ENCODE measurements at places on chromosomes 3 and 15.

GRCh38 chr3:13879946-13880810, at the start of gene WNT7A:
Gene WNT7A (minus strand): TSS chr3:13880071. CDS start chr3:13879816, 255 bp downstream.
- DNase-seq: peak; percentile 51

DNA sequence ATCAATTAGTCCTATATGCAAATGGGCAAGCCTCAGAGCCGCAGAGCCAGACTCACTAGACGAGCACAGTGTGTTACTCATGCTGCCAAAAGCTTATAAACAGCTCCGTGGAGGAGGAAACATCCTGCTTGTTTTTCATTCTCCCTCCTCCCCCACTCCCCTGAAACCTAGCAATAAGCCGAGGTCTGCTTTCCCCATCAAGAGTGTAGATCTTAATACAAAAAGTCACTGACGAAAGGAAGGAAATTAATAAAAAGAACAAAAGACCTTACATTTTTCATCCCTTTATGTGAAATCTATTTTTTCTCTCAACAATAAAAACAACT, 88.5 kb downstream of the XXYLT1 start:
- DNase-seq: no peak

DNA sequence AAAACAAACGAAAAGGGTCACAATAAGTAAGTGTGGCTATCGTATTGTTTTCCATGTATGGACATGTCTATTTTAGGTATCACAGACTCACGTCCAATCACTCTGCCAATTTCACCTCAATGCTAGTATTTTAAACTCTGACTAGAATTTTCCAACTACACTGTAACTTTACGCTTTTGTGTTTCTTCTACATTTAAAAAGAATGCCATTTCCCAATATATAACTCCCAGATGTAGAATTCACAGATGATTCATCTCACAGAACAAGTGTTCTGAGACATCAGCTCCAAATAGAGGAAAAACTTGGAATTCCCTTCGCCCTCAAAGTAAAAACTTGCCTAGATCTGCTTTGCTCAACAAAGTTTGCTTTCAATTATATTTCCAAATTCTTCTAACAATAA, 14.2 kb downstream of the LRIG1 start:
- no peak for DNase-seq

- DNase-seq: no peak
These were observed 87.2 kb upstream of the SLC4A7 start for GRCh38 chr3:27571345-27571744.

GRCh38 chr3:122508135-122508914, 6.4 kb downstream of the KPNA1 start:
- no peak for DNase-seq

- DNase-seq: no peak
These were observed at the start of gene EOMES for GRCh38 chr3:27721717-27722564. Gene EOMES (minus strand): TSS chr3:27722323. CDS start chr3:27722294, 29 bp downstream.

GRCh38 chr15:68717951-68718350, 102.7 kb downstream of the ANP32A start:
- DNase-seq: no peak

DNA sequence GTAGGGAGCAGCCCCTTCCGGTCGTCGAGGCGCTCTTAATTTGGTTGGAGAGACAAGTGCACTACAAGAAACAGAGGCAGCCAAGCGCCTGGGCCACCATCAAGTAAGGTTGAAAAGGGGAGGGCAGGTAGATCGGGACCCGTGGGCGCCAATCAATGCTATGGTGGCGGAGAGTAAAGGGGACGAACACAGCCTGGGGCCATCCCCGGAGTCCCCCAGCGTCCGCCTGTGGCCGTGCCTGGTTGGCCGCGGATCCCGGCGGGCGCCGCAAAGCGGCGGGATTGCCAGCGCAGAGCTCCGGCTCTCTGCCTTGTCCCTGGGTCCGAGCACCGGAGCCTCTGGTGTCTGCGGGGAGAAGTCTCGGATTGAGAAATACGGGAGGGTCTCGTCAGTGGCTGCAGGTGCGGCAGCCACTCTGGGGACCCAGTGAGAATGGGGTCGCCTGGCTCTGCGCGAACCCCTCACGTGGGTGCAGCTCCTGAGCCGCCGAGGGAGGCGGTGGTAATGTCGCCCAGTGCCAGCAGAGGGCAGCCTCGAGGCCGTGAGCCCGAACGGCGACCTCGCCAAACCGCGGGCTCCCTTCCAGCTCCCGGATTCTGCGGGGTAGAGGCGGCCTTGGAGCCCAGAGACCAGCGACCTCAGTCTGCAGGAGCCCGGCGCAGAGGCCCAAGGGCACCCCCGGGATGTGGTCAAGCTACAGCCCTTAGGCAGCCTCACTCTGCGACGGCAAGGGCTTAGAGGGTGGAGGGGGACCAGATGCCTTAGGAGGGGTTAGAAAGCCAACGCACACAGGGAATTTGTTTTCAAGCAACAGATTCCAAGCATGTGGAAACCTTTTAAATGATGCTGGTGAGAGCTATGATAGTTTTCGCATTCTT, 10.8 kb downstream of the FOXL2 start:
- no peak for DNase-seq

DNA sequence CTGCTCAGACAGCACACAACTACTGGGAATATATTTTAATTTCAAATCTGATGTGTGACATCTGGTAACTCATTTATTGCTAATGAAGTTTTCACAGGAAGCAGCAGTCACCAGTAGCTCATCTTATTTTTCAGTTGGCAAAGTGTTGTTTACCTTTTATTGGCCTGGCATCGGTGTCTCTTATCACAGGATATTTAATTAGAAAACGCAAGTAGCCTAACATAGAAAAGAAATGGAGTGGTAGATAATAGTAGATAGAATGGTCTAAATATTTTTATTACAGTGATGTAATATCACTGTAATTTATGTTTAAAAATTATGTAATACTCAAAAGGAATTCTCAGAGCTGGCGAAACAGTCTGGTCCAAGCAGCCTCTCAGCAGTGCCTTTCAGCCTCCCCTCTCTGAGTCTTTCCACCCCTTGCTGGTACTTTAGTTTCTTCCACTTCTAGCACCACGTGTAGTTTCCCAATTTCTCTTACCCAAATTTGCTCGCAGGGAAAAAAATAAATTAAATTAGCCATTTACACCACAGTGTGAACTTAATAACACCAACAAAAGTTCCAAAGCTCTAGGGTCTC, 31.9 kb downstream of the AGTR1 start:
- DNase-seq: no peak

- no peak for DNase-seq
These were observed 90.8 kb downstream of the MCTP2 start for GRCh38 chr15:94322141-94322540.

GRCh38 chr15:88913850-88914169, 631 bp upstream of the MFGE8 start:
- DNase-seq: no peak

DNA sequence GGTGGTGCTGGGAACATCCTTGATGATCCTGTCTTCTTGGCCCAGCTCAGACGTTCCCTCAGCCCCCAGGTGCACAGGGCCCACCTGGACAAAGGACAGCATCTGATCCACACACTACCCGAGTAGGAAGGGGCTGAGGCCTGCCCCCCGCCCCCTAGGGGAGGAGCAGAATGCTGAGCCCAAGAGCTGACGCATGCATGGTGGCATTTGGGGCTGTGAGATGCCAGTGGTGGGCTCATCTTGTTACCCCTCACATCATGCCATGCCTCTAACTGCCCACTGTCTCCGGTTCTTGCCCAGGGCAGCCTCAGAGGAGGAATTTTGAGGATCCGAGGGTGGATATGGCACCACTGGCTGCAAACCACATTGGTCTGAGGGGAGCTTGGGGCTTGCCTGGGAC, 61.5 kb downstream of the LINGO1 start:
- no peak for DNase-seq

DNA sequence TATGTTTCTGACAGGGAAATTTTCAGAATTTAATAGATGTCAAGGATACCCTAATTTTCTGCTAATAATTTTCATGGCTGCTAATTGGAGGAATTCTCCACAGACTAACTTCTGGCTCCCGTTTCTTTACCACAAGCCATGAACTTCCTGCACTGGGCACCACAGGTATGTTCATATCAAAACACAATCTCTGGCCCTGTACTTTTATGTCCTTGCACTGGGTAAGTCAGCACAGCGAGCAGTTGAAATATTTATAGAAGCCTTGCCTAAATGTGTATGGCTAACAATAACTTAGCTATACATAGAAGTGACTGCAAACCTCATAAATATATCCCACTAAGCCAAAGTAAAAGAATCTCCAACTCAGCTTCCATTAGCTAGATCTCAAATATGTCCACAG, 246.9 kb downstream of the ZIC1 start:
- no peak for DNase-seq

DNA sequence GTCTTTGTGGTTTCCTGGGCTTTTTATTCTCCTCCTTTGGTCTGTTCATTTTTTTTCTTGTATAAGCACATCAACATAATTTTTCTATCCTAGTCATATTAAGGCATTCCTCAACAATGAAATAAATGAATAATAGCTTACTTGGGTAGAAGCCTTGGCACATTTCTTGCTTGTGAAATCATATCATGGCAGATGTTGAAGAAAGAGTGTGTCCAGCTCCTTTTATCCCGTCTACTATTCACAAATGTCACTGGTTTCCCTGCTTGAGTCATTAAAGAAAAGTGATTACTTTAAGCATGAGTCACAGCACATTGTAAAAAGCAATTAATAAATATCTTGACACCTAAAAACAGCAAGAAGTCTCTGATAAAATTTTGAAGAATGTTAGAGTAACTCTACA, 42.1 kb downstream of the MINAR1 start:
- no peak for DNase-seq

- no peak for DNase-seq
These were observed 238.7 kb downstream of the SV2B start for GRCh38 chr15:91338766-91339165.

DNA sequence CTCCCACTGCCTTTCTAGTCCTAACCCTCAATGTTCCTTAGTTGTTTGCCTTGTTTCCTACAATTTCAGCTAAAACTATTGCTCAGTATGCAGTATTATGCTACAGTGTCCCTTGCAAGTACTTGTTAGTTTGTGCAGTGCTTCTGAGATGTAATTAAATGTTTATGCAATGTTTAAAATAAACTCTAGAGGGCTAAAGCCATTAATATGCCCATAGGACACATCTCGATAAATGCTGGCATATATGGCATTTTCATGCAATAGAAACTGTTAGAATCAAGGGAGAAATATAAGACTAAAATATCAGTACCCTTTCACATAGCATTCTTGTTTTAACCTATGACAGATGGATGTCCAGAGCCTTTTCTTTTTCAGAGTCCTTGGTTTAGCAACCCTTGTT, 59.8 kb upstream of the ACKR4 start:
- DNase-seq: no peak

- no peak for DNase-seq
These were observed 69.7 kb upstream of the MME start for GRCh38 chr3:155010416-155010815.

GRCh38 chr3:136699271-136699828, 52.8 kb downstream of the STAG1 start:
- no peak for DNase-seq

DNA sequence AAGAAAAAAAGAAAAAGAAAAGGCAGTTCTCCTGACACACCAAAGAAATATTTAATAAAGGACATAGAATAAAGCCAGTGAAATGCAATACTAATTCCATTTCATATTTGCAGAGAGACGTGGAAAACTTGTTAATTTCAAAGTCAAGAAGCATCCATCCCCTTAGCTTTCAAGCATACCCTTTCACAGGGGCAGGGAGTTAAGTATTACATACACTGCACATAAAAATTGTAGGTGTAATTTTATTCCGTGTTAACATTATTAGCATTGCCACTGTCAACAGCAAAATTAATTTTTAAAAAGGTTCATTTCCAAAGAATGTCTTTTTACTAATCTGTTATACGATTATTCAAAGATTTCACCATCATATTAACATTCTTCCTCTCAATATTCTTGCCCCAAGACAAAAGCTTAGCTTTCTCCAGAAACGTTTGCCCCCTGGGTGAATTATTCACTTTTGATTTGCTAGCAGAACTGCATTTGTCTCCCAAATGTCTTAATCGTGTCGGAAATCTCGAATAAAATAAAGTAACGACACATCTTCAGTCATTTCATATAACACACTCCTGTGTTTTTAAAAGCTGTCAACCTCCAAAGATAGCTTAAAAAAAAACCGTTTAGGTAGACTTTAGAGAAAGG, 517.9 kb downstream of the MECOM start:
- no peak for DNase-seq

DNA sequence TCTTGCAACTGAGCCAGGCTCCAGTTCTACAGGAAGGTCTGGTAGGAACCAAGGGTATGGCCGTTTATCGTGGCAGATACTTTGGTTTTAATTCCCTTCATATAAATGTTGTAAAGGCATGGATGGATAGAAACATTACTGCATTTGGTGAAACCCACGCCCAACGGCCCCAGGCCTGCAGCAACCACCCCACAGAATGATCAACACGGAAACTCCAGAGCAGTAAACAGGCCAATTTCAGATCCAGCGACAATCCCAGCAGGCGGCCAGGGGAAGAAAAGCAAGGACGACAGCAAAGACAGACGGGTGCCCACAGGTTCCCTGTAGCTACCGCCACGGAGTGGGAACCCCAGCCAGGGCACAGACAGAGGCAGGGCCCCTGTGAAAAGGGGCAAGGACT, 32.6 kb upstream of the PCSK6 start:
- no peak for DNase-seq

- DNase-seq: no peak
These were observed 189.3 kb downstream of the NECTIN3 start for GRCh38 chr3:111260878-111261277.

DNA sequence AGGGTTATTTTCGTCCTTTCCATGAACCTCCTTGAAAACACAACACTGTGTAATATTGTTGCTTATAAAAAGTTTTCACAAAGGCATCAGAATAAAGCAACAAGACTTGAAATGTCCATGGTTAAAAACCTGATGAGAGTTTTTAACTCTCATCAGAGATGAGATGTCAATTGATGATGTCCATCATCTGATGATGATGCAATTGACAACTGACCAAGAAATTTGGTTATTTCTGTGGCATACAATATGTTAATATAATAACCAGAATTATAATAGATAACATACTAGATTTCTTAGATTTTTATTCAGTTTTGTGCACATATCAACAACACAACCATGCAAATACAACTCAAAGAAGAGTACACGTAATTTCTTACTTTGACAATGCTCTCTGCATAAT, 15.5 kb upstream of the FNDC3B start:
- DNase-seq: no peak

- DNase-seq: no peak
These were observed 101.6 kb downstream of the CGNL1 start for GRCh38 chr15:57477736-57478522.

GRCh38 chr15:46897266-46897665, 820.0 kb upstream of the SEMA6D start:
- DNase-seq: no peak

- DNase-seq: no peak
These were observed 33.8 kb downstream of the DRD3 start for GRCh38 chr3:114144909-114145688.

- DNase-seq: no peak
These were observed 166.4 kb upstream of the ROPN1 start for GRCh38 chr3:124158168-124158881.

DNA sequence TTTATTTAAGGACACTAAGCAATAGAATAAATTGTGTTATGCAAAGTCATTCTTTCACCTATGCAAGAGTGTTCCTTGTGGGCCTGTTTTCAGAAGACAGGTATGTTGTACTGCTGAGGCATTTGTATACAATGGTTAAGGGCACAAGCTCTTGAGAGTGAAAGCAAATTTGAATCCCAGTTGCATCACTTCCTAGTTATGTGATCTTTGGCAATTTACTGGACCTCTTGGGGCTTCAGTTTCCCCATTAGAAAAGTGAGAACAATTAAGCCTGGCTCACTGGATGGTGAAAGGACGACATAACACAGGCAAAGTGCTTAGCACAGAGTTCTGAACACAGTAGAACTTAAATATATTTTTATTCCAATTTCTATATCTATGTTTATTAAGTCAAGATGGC, 117.4 kb downstream of the EFHB start:
- DNase-seq: no peak

- peak; percentile 53 for DNase-seq
These were observed 626 bp upstream of the GPR176 start for GRCh38 chr15:39920510-39921273.

All from stimulated activated CD4-positive, alpha-beta T cell treated with anti-CD3 and anti-CD28 coated beads, TNF-alpha, amount 100 ng/mL, for 1 hour (primary cell).